Right renal cortex interstitium (tissue), 3 donors: ENCODE measurements at places on chromosomes 5 and 9. TPM values are rescaled to one million over a fixed set of nuclear protein-coding genes. Genes with fewer than 3 reads are reported as not detected.

The PSMB7 gene
- polyA plus RNA-seq = 233 TPM

The GLDC gene
- 24.1 TPM for polyA plus RNA-seq

The SLC34A1 gene
- 118 TPM for polyA plus RNA-seq

The DPH7 gene
- 33.1 TPM for polyA plus RNA-seq

The LCN15 gene
- not detected for polyA plus RNA-seq

The PCDHGA8 gene
- polyA plus RNA-seq = 0.30 TPM

The PCDHA10 gene
- polyA plus RNA-seq = 2.1 TPM

The SECISBP2 gene
- 68.8 TPM for polyA plus RNA-seq

The LURAP1L gene
- 21.7 TPM for polyA plus RNA-seq

The DAB2 gene
- polyA plus RNA-seq = 204 TPM

The NR5A1 gene
- not detected for polyA plus RNA-seq

The NTNG2 gene
- 0.46 TPM for polyA plus RNA-seq

The POU5F2 gene
- polyA plus RNA-seq = 0.01 TPM

The CTNNA1 gene
- 411 TPM for polyA plus RNA-seq

The FIBCD1 gene
- 0.08 TPM for polyA plus RNA-seq

The TAS2R1 gene
- not detected for polyA plus RNA-seq
